Large intestine (tissue), 12 donors: ENCODE measurements at places on chromosomes 3 and 15. TPM values are rescaled to one million over a fixed set of nuclear protein-coding genes. Genes with fewer than 3 reads are reported as not detected.

DNA sequence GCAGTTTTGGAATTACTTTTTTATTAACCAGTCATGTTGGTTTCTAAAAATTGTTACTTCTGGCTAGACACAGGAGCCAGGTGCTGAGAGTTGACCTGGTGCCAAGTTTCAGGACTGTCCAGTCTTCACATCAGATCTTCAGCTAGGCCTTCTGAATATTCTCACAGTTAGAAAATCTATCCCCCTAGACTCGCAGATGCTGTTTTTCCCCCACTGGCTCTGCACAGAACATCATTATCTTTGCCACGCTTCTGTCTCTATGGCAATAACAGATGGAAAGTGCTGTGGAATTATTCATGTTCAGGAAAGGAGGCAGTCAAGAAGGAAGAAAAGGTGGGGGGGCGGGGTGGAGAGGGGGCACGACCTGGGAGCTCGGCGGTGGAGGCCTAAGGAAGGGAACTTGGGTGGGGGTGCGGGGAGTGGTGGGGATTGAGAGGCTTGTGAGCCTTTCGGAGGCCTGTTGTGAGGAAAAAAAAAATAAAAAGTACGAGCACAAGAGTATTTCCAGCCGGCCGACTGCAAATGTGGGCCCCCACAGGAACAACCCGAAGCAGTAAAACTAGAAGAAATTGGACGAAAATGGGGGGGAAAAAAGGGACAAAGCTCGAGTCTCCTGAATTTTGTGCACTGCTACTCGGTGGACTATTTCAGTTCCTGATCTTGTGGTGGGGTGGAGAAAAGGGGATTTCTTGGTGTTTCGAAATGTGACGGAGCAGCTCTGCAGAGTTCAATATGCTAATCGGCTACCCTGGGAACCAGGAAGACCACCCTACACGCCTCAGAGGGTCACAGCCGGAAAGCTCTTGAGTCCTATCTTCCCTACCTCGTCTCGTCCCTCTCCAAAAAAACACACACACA, 1.5 kb upstream of the SKIL start:
- peak; percentile 40 for DNase-seq

- DNase-seq, result no peak
These were observed 134.6 kb upstream of the TP63 start for GRCh38 chr3:189496375-189497138.

DNA sequence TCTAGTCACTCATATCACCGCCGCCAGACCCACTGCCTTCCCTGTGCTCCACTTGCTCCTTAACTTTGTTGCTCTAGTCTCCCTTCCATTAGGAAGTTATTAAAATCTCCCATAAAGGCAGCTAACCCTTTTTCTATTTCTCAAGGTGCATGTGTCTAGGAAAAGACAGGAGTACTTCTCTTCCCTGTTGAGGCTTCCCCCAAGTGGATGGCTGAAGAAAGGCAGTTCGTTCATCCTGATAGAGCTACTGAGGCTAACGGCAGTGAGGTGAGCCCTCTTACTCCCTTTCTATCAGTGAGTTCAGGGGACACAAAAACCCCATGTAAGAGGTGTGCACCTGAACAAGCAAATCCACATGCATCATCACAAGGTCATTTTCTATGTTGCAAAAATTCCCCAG, 397.8 kb downstream of the IGSF11 start:
- no peak for DNase-seq

DNA sequence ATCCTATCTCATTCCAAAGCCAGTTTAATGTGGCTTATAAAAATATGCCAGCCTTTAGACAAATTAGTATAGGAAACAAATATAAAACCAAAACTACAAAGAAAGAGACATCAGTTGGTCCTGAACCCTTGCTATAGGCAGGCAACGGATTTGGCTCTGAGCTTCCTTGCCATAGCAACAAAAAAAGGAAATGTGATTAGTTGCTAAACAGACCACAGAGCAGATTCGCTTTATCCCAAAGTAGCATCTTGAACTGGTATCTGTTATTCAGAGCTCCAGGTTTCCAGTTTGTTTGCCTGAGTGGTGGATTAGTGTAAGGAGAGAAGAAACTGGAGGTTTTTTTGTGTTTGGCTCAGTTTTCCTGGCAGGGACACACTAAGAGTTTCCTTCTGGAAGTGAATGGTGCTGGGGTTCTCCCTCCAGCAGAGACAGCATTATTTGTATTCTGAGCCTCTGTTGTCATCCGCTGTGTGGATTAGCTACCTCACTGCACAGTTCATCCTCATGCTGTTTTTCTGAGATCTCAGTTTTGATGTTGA, 44.1 kb downstream of the CHST2 start:
- no peak for DNase-seq

DNA sequence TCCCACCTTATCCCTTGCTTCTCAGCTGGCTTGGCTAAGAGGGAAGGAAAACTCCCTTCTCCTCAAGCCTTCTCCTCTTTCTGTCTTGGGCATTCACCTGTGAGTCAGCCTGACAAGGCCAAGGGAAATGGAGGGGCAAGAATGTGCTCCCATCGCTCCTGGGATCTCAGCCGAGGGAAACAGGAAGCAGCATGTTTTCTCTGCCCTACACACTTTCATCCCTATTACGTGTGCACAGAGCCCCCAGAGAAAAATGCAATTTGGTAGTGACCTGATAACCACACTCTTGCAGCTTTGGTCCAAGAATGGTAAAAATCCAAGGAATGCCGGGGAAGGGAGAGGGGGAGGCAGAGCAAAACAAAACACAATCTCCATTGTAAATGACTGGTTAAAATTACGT, 32.9 kb upstream of the MTMR10 start:
- peak; percentile 42 for DNase-seq

GRCh38 chr15:97446138-97446537, 514.4 kb upstream of the ARRDC4 start:
- DNase-seq, result no peak

- no peak for DNase-seq
These were observed 226.3 kb upstream of the MRPL3 start for GRCh38 chr3:131728898-131729642.

DNA sequence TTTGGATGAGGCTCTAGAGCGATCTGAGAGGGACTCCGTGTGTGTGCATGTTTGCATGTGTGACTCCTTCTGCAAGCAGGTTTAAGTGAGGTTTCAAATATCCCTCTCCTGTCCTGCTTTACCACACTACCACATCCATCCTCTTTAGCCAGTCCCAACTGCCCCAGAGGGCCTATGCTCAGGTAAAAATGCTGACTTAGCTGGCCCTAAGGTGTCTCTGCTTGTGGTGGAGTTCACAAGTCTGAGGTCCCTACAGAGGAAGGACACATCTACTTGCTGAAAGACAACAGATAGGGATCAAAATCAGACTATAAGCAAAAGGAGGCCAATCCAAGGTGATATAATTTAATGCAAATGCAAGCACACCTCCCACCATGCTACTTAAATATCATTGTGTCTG, 87.2 kb downstream of the B3GNT5 start:
- no peak for DNase-seq

DNA sequence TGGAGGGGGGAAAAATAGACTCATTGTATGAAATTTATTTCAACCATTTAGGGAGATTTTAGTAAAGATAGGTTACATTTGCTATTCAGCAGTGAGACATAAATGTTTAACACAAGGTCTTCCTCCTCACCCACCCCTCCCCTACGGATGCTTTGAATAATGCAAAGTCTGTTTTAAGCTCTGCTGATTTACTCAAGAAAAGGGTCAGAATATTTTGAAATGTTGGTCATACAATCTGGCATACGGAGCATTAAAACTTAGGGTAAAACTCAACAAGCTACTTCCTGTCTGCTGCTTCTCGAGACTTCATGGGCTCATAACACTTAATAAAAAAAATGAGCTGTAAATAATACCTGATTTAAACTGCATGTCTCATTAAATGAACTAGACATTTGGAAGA, 156.3 kb downstream of the WNT5A start:
- DNase-seq, result no peak

DNA sequence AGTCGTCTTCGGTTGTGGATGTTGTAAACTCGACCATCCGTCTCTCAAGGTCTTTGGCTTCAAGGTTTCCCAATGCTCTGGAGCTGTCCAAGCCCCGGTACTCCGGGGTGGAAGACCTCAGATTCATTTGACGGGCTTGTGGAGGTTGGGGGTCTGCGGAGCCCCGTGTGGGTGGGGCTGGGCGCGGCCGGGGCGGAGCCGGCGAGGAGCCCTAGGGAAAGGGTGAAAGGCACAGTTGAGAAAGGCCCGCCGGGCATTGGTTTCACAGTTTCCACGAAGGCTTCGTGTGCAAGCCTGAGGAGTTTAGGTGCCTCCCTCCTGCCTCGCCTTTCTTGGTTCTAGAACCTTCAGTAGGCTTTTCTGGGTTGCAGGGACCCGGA, 360 bp upstream of the MGA start:
- DNase-seq, result peak; percentile 12

GRCh38 chr3:32172420-32172819, 66.0 kb downstream of the GPD1L start:
- DNase-seq, result no peak

- DNase-seq, result peak; percentile 33
These were observed 163.4 kb downstream of the CHDH start for GRCh38 chr3:53682807-53683206.

- DNase-seq, result no peak
These were observed 60.0 kb upstream of the UBE3A start for GRCh38 chr15:25498835-25499234.

GRCh38 chr3:144189044-144189443, 217.4 kb downstream of the DIPK2A start:
- DNase-seq, result no peak

- DNase-seq, result no peak
These were observed 220.3 kb downstream of the CACNA2D3 start for GRCh38 chr3:54342676-54343075.

Gene ARHGEF26
- polyA plus RNA-seq, result 12.6 TPM

Gene CYP8B1
- 0.75 TPM for polyA plus RNA-seq

Gene PRR20G
- polyA plus RNA-seq, result not detected

Gene SAMMSON
- polyA plus RNA-seq, result 0.09 TPM
